MCF 10A (cell line): ENCODE measurements at places on chromosomes 4 and X. TPM values are rescaled to one million over a fixed set of nuclear protein-coding genes. Genes with fewer than 3 reads are reported as not detected.
A peak's percentile ranks its signal among the peaks of the same experiment; 100 is the strongest.

DNA sequence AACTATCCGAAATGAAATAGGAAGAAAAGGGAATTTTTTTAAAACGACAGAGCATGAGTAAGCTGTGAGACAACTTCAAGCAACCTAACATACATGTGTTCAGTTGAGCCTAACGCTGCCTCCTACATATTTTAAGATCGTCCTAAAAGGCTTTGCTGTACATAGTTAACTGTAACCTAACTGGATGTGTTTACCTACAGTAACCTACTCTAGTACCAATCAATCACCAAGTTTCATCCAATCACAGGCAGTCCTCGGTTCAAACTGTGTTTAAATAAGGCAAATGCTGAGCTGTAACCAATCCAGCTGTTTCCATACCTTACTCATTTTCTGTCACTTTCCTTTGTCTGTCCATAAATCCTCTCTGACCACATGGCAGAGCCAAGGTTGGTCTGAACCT lies 17.1 kb downstream of the RCHY1 start:
- H3K27me3 ChIP-seq, result no peaks in the 10 kb centered on the region
- no peak overlapping the region for H3K4me3 ChIP-seq
- H3K36me3 ChIP-seq, result peaks cover 58% of the 10 kb centered on the region
- H3K4me1 ChIP-seq, result peaks cover 16% of the 10 kb centered on the region
- DNase-seq, result peak; percentile 20

The SPARCL1 gene
- not detected in 2 replicates for total RNA-seq

- no peaks in the 10 kb centered on the region for H3K27me3 ChIP-seq
- no peaks in the 10 kb centered on the region for H3K36me3 ChIP-seq
- H3K4me1 ChIP-seq, result no peaks in the 10 kb centered on the region
- H3K27ac ChIP-seq, result no peak overlapping the region
- no peak overlapping the region for H3K4me3 ChIP-seq
- no peak for DNase-seq
Observed at GRCh38 chr4:119829326-119829725, 200.7 kb upstream of the PDE5A start.

- peak; percentile 88 for DNase-seq
- no peaks in the 10 kb centered on the region for H3K27me3 ChIP-seq
- no peaks in the 10 kb centered on the region for H3K36me3 ChIP-seq
Observed at GRCh38 chr4:38967260-38968095, 64.7 kb downstream of the TMEM156 start.

The MAGEA10 gene
- total RNA-seq, result not detected in 2 replicates

The ADGRL3 gene
- total RNA-seq, result 3.5 and 3.6 TPM in 2 replicates

DNA sequence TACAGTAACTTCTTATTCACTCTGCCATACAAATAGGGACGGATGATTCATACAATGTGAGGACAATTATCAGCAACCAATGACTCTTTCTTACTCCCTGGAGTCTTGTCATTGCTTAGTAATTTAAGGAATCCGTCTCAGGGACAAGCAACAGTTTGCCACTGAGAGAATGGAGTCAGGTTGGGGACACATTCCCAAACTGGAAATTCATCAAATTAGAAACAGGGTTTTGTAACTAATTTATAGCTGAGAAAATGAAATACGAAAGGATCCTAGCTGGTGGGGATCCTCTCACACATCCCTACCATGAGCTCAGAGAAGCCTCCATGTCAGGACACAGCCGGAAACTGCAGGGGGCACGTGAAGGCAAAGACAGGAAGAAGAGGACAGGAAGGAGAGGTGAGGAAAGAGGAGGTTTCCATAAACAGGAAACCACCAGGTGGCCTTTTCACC lies 50.4 kb upstream of the KDR start:
- H3K4me3 ChIP-seq, result no peak overlapping the region
- H3K27ac ChIP-seq, result peak overlapping the region; percentile 63
- H3K36me3 ChIP-seq, result no peaks in the 10 kb centered on the region
- H3K27me3 ChIP-seq, result no peaks in the 10 kb centered on the region
- DNase-seq, result peak; percentile 47

The P2RY10 gene
- total RNA-seq, result not detected in 2 replicates

The ATP8A1 gene
- total RNA-seq, result 0.19 and 0.34 TPM in 2 replicates

The GAGE12H gene
- not detected in 2 replicates for total RNA-seq

- no peaks in the 10 kb centered on the region for H3K4me1 ChIP-seq
- no peak for DNase-seq
- no peak overlapping the region for H3K4me3 ChIP-seq
- H3K36me3 ChIP-seq, result no peaks in the 10 kb centered on the region
Observed at GRCh38 chrX:133333154-133333750, 82.0 kb downstream of the GPC4 start.

DNA sequence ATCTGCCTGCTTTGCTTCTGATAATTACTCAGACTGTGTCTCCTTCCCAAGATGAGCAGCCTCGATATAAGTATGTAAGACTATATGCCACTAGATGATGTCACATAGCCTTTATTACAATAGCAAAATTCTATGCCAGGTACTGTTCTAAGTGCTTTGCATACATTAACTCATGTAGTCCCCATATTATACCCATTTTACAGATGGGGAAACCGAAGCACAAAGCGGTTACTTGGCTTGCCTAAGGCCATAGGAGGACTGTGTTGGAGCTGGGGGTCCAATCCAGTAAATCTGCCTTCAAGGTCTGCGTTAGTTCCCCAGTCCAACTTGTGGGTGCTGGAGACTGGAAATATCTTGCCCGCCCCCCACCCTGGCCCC lies 826 bp upstream of the SCML1 start:
- peaks cover 12% of the 10 kb centered on the region for H3K4me1 ChIP-seq
- H3K4me3 ChIP-seq, result peak overlapping the region; percentile 76
- H3K27me3 ChIP-seq, result peaks cover 10% of the 10 kb centered on the region
- no peaks in the 10 kb centered on the region for H3K36me3 ChIP-seq
- peak overlapping the region; percentile 79 for H3K27ac ChIP-seq

The AWAT2 gene
- 0.14 TPM in 1 of 2 replicates, not detected in the other for total RNA-seq

GRCh38 chr4:80075995-80076675 lies 3.1 kb upstream of the ANTXR2 start:
- H3K36me3 ChIP-seq, result no peaks in the 10 kb centered on the region
- H3K4me3 ChIP-seq, result no peak overlapping the region
- H3K27me3 ChIP-seq, result no peaks in the 10 kb centered on the region
- DNase-seq, result no peak

The SH3RF1 gene
- 16.5 and 17.4 TPM in 2 replicates for total RNA-seq

The MAGEA4 gene
- total RNA-seq, result not detected in 2 replicates

The CFAP99 gene
- total RNA-seq, result 0.16 TPM in 1 of 2 replicates, not detected in the other

- H3K36me3 ChIP-seq, result no peaks in the 10 kb centered on the region
- H3K27me3 ChIP-seq, result no peaks in the 10 kb centered on the region
- H3K4me1 ChIP-seq, result peaks cover 5% of the 10 kb centered on the region
- no peak for DNase-seq
- peak overlapping the region; percentile 43 for H3K27ac ChIP-seq
Observed at GRCh38 chr4:27046851-27047250, 186.2 kb downstream of the STIM2 start.

- peaks cover 25% of the 10 kb centered on the region for H3K4me1 ChIP-seq
- peak overlapping the region; percentile 41 for H3K27ac ChIP-seq
- DNase-seq, result peak; percentile 98
- H3K4me3 ChIP-seq, result peak overlapping the region; percentile 17
Observed at GRCh38 chr4:1082215-1083182, 30.9 kb downstream of the RNF212 start.

- DNase-seq, result peak; percentile 46
- H3K4me3 ChIP-seq, result no peak overlapping the region
- H3K27me3 ChIP-seq, result no peaks in the 10 kb centered on the region
- peaks cover 27% of the 10 kb centered on the region for H3K36me3 ChIP-seq
Observed at GRCh38 chr4:41209187-41209586, 5.2 kb downstream of the APBB2 start.

DNA sequence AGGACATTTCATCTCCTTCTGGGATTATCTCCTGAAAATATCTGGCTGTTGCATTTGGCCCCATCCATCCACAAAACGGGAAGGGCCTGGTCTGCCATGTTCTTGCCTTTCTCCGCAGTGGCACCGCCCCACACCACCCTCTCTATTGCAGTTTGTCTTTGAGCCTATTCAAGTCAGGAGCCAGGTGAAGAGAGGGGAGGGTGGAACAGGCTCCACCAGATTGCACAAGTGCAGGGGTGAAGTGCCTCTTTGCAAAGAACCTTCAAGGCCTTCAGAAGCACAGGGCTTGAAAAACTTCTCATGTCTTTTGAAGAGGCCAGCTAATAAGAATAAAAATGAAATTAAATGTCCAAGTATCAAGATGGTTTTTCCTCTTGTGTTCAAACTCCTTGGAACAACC lies 28.7 kb downstream of the RS1 start:
- H3K4me3 ChIP-seq, result no peak overlapping the region
- no peaks in the 10 kb centered on the region for H3K4me1 ChIP-seq

The DIPK2B gene
- total RNA-seq, result not detected in 2 replicates

GRCh38 chrX:138026211-138026610 lies 460.3 kb downstream of the ZIC3 start:
- no peaks in the 10 kb centered on the region for H3K36me3 ChIP-seq
- no peaks in the 10 kb centered on the region for H3K27me3 ChIP-seq
- DNase-seq, result peak; percentile 14
- no peaks in the 10 kb centered on the region for H3K4me1 ChIP-seq
- H3K4me3 ChIP-seq, result no peak overlapping the region

- no peaks in the 10 kb centered on the region for H3K27me3 ChIP-seq
- H3K27ac ChIP-seq, result no peak overlapping the region
- H3K4me3 ChIP-seq, result no peak overlapping the region
- no peaks in the 10 kb centered on the region for H3K4me1 ChIP-seq
- DNase-seq, result no peak
Observed at GRCh38 chrX:77527233-77528001, 80.2 kb downstream of the FGF16 start.

GRCh38 chrX:27336466-27337091 lies 126.6 kb downstream of the PPP4R3C start:
- H3K4me3 ChIP-seq, result no peak overlapping the region
- peak; percentile 46 for DNase-seq
- no peaks in the 10 kb centered on the region for H3K27me3 ChIP-seq
- no peaks in the 10 kb centered on the region for H3K36me3 ChIP-seq
- H3K27ac ChIP-seq, result no peak overlapping the region
- H3K4me1 ChIP-seq, result no peaks in the 10 kb centered on the region

The EMCN gene
- total RNA-seq, result not detected in 2 replicates

GRCh38 chrX:114581528-114582263 lies 2.2 kb upstream of the HTR2C start:
- no peak overlapping the region for H3K27ac ChIP-seq
- DNase-seq, result no peak
- H3K4me3 ChIP-seq, result no peak overlapping the region
- peaks cover 34% of the 10 kb centered on the region for H3K27me3 ChIP-seq

The HHIP gene
- 0.12 TPM in 1 of 2 replicates, not detected in the other for total RNA-seq

DNA sequence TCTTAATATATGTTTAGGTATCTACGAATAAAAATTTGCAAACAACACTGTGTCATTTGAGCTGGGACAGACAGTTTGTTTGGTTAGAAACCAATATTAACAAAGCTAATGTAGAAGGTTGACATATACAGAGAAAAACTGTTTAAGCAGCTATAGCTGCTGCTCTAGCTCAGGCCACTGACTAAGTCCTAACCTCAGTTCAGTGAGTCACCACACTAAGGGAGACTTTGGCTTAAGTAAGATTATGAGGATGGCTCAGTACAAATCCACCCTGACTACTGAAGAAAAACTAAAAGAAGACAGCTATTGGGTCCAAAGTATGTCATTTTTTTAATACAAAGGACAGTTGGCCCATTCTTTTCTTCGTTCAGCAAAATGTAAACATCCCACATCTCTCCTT lies 717.3 kb upstream of the ACTRT1 start:
- H3K27me3 ChIP-seq, result no peaks in the 10 kb centered on the region
- no peak for DNase-seq
- H3K36me3 ChIP-seq, result no peaks in the 10 kb centered on the region

GRCh38 chrX:39267176-39267575 lies 465.9 kb downstream of the MID1IP1 start:
- H3K4me3 ChIP-seq, result no peak overlapping the region
- peaks cover 5% of the 10 kb centered on the region for H3K4me1 ChIP-seq
- no peak overlapping the region for H3K27ac ChIP-seq
- DNase-seq, result no peak

GRCh38 chr4:2971275-2971674 lies 7.9 kb downstream of the GRK4 start:
- no peaks in the 10 kb centered on the region for H3K27me3 ChIP-seq
- H3K27ac ChIP-seq, result no peak overlapping the region
- no peaks in the 10 kb centered on the region for H3K4me1 ChIP-seq

DNA sequence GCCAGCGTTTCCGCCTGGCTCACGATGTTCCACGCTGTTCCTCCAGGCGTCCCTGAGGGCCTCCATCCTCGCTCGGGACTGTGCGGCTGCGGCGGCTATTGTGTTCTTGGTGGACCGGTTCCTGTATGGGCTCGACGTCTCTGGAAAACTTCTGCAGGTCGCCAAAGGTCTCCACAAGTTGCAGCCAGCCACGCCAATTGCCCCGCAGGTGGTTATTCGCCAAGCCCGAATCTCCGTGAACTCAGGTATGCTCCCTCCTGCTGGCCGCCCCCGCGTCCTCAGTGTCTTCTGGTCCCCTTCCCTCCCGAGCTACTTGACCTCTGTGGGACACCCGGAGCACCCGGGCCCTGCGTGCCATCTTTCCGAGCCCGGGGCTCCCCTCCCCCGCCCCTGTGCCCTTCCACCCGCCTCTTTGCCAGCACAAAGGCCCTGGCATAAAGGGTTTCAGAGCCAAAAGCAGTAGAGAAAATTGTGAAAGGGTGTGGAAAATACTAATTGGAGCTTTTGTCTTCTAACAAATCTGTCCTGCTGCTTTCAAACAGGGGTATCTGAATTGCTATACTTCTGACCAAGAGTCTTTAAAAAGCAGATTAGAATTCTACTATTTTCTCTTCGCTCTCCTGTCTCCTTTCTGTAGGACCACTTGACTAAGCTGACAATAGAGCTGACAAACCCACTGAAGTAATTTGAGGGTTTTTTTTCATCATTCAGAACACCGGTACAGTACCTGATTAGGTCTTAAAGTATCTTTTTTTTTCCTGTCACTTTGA lies 104.0 kb downstream of the NEUROG2 start:
- DNase-seq, result no peak
- H3K4me3 ChIP-seq, result no peak overlapping the region
- no peak overlapping the region for H3K27ac ChIP-seq
- no peaks in the 10 kb centered on the region for H3K27me3 ChIP-seq

DNA sequence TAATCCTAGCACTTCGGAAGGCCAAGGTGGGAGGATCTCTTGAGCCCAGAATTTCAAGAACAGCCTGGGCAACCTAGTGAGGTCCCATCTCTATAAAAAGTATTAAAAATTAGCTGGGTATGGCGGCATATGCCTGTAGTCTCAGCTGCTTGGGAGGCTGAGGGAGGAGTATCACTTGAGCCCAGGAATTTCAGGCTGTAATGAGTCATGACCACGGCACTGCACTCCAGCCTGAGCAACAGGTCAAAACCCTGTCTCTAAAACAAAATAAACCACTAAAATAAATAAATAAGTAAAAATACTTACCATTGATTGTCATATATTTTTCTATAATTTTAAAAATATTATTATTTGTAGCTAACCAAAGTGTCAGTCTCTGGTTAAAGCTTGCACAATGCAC lies 315.6 kb upstream of the SMIM31 start:
- no peak overlapping the region for H3K4me3 ChIP-seq
- no peaks in the 10 kb centered on the region for H3K27me3 ChIP-seq
- no peaks in the 10 kb centered on the region for H3K36me3 ChIP-seq
- H3K27ac ChIP-seq, result peak overlapping the region; percentile 35
- peaks cover 20% of the 10 kb centered on the region for H3K4me1 ChIP-seq

- no peak for DNase-seq
- H3K4me3 ChIP-seq, result no peak overlapping the region
- no peaks in the 10 kb centered on the region for H3K36me3 ChIP-seq
- no peaks in the 10 kb centered on the region for H3K27me3 ChIP-seq
- no peak overlapping the region for H3K27ac ChIP-seq
- H3K4me1 ChIP-seq, result no peaks in the 10 kb centered on the region
Observed at GRCh38 chrX:123184866-123185276, 793 bp downstream of the GRIA3 start.

GRCh38 chrX:43644124-43644701 lies 11.9 kb upstream of the MAOA start:
- no peaks in the 10 kb centered on the region for H3K36me3 ChIP-seq
- H3K4me1 ChIP-seq, result peaks cover 6% of the 10 kb centered on the region
- DNase-seq, result peak; percentile 81
- H3K27ac ChIP-seq, result peak overlapping the region; percentile 82
- no peak overlapping the region for H3K4me3 ChIP-seq
